Activated CD4-positive, CD25-positive, alpha-beta regulatory T cell (primary cell): ENCODE measurements at places on chromosomes 4 and X.
A peak's percentile ranks its signal among the peaks of the same experiment; 100 is the strongest.

GRCh38 chr4:104740161-104740560 is 245.5 kb upstream of the CXXC4 start:
- no peak for DNase-seq

DNA sequence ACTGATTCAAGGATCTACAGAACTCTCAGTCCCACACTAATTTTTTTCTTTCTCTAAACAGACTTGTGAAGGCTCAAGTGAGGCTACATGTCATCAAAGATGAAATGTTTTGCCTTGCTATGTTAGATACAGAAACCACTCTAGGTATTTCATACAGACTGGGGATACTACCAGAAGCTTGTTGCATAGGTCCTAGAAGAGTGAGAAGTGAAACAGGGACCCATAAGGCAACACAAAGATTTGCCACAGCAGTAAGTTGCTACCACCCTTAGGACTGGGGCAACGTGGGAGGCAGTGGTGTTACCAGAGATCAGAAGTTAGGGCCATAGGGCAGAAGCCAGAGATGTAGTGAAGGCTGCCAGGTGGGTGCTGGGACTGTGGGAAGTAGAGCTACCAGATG is 50.7 kb upstream of the MID1IP1 start:
- no peak for DNase-seq

DNA sequence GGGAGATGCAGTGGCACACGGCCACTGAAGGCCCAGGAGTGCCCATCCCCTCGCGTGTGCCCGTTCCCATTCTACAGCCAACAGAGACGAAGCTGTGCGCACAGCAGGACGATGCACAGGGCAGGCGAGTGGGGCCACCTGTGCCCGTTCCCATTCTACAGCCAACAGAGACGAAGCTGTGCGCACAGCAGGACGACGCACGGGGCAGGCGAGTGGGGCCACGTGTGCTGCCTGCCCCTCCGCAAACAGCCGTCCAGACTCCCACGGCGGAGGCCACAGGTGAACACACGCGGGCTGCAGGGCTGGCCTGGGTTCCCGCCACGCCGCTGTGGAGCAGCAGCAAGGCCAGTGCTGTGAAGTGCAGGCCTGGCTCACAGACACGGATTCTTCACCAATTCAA is 32.0 kb downstream of the GAK start:
- no peak for DNase-seq

DNA sequence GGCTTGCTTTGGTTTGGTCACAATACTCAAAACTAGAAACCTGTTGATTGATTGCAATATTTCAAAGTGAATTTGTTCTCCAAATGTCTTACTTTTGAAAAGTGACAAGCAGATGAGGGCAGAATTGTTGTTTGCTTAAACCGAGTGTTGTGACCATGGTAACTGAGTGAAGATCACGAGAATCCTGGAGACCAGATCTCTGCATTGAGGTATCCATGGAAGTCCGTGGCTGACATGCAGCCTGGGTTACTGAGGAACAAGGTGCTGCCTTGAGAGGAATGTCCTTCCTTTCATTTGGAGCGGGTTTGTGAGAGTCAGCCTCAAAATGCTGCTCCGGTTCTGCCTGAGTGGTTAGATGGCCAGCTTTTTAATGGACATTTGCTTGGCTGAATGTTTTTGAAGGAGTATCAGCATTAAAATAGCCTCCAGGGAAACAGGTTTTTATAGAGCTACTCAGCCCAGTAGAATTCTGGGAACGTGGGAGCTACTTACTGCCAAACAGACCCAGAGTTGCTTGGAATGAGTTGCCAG is 31.3 kb downstream of the NYX start:
- no peak for DNase-seq

DNA sequence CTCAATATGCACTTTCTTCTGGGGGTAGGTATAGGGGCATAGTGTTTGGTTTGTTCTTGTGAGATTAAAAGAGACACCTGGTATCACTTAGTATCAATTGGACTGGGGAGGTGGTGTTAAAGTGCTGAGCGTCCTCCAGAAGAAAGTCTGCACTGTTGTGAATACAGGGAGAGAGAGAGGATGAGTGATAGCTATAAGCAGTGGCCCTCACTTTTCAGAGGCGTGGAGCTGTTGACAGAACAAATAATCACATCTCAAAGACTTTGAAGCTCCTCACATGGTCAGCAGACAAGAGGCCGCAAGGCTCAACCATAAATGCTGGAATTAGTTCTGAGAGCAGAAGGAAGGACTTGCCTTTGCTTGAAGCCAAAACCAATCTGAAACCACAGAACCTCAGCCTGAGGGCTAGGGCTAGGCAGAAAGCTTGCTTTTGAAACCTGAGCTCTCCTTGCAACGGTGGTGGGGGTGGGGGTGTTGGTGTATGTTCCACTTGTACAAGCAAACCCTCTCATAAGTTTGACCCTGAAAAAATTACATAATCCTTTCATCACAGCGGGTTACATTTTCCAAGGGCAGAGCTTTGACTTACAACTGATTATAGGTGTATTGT is 123.2 kb upstream of the SCML1 start:
- no peak for DNase-seq

GRCh38 chr4:41177016-41177415 is 37.3 kb downstream of the APBB2 start:
- no peak for DNase-seq

DNA sequence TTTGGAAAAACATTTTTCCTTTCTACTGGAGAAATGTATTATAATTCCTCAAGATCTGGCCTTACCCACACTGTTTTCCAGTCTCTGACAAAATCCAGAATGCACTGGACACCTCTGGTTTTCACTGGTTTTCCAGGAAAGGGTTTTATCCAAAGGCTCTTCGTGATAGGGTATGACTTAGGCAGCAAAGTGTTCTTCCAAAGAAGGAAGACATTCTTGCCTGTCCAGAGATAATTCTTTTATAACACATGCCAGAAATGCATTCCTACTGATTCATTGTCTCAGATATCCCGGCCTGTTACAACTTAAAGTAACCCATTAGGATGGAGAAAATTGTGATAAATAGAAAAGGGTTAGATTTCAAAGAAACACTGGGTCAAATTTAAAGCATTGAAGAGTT is 2343.1 kb downstream of the PCDH7 start:
- no peak for DNase-seq

GRCh38 chr4:73612032-73612431 is 8.2 kb downstream of the RASSF6 start:
- no peak for DNase-seq

- DNase-seq = no peak
Observed at GRCh38 chr4:151129796-151130195, 30.4 kb downstream of the RPS3A start.

DNA sequence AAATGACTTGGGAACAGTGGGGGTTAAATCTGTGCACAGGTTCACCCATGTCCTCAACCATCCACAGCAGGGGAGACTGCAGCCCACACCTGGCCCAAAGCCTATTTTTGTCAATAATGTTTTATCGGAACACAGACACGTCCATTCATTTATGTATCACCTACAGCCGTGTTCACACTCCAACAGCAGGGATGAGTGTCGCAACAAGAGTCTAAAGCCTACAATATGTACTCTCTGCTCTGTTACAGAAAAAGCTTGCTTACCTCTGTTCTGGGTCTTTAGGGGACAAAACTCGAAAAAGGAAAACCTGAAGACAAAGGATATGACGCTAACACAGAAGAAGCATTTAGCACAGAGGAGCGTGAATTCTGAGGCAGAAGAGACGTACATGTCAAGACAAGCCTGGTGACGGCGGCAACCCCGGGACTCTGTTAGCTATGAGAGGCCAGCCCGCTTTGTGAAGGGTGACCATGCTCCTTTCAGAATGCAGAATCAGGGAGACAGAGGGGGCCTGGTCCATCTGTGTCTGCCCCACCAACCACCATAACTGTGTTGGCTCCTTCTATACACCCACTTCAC is 45.5 kb downstream of the AFAP1 start:
- DNase-seq = no peak

GRCh38 chr4:113350576-113350975 is 301.1 kb downstream of the ANK2 start:
- DNase-seq = no peak

- no peak for DNase-seq
Observed at GRCh38 chr4:177450426-177451107, 8.3 kb upstream of the AGA start.

DNA sequence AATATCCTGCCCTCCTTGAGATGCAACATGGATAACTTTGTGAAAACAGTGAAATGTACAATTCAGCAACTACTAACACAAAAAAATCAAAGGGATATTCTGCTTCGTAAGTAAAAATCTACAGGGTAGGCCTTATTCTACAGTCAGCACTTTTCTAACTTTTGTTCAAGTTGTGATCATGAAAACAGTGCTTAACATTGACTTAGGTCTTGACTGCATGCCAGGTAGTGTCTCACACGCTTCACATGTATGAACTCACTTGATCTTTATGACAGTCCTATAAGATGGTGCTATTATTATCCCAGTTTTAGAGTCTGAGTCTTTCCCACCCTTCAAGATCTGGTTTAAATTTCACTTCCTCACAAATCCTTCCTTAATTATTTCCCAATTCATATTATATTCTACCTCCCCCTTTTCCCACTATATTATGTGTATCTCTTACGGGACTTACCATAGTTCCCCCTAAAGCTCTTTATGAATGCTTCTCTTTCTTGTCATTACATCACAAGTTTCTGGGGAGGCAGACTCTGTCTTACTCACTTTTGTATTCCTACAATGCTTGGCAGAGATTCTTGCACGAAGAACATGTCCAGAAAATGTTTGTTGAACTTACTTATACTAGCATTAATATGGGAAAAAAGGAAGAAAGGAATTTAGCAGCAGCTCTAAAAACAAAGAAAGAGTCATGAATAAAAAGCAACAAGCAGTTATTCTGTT is 179.8 kb downstream of the SCFD2 start:
- DNase-seq = no peak

DNA sequence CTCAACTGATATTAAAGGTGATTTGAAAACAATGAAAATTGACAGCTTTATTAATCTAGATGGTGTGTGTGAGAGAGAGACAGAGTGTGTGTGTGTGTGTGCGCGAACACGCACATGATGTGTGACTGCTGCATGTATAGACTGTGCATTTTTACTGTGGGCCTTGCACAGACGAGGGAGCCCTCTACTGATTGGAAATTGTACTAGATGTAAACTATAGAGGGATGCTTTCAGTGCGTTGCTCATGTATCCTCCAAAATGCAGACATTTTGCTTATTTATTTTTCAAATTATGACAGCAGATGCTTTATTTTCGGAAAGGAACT is 168.4 kb upstream of the GK2 start:
- DNase-seq = no peak

GRCh38 chr4:56544573-56545131 is 39.1 kb downstream of the ARL9 start:
- peak; percentile 76 for DNase-seq
